ENCODE measurements at places on chromosomes 16 and 17.

- no peak for DNase-seq
These were observed 48.0 kb downstream of the USP22 start for GRCh38 chr17:20994779-20995149.

DNA sequence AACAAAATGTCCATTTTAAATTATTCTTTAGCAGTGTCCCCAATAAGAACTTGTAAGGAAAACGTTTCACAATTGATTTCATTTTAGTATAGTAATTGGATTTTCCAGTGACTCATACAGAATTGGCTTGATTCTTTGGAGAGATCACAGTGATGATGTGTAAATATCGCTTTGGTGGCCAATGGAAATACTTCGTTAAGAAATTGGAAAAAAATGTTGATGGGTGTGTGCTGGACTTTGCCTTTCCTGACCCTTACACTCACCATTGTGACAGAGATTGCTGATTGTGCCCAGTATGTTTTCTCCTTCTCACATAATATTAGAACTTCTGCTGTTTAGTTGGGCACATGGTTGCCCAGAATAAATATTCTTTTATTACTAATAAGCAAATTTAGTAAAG is 7.4 kb upstream of the EFCAB13 start:
- DNase-seq, result no peak

DNA sequence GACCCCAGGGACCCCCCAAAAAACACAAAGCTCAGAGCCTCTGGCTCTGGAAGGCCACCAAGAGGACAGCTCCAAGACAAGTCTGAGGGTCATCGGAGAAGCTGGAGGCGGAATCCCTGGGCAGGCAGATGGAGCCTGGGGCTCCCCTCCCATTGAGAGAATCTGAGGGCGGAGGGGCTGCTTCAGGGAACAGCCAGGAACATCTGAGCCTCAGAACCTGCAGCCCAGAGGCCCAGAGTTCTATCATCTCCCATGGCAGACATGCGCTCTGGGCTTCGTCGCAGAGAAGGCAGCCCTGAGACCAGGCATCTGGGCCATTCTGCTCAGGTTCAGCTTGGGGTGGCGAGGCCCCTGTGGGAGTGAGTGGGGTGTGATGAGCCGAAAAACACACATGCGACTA is 7.1 kb upstream of the SPPL2C start:
- DNase-seq, result no peak

- DNase-seq, result no peak
These were observed 9.8 kb downstream of the CLCN7 start for GRCh38 chr16:1464894-1465566.

GRCh38 chr17:71402661-71403141 is 718.1 kb upstream of the SOX9 start:
- no peak for DNase-seq

- DNase-seq, result no peak
These were observed at the start of gene NME4 for GRCh38 chr16:397135-397661. Gene NME4, plus strand, starts transcription at chr16:397199. Its CDS starts 24 bp downstream, at chr16:397223.

DNA sequence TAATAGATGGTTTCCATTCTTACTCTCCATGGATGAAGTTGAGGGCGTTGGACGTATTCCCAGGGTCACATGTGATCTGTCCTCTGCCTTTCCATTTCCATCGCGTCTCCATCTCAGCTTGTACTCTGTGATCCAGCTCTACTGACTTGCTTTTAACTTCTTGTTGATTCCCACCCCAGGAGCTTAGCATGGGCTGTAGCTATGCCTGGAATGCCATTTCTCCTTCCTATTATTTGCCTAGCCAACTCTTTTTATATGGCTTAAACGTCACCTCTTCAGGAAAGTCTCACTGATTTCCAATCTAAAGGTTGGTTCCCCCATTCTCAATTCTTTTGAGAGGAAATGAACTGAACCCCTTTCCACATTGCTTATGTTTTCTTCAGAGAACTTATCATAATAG is 475.9 kb downstream of the XYLT1 start:
- DNase-seq, result no peak

DNA sequence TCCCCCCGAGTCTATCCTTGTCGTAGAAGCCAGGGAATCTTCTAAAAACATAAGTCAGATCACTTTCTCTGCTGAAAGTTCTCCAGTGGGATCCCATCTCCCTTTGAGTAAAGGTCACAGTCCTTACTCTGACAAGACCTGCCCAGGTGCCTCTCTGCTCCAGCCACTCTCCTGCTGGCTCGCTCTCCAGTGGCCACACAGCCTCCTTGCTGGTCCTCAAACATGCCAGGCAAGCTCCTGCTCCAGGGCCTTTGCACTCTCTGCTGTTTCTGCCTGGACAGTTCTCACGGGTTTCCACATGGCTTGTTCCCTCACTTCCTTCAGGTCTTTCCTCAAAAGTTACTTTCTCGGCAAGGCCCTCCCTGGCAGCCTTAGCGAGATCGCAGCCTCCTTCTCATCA is 3.4 kb downstream of the B9D1 start:
- DNase-seq, result no peak

GRCh38 chr17:42564815-42565522 is 1.9 kb upstream of the MLX start:
- DNase-seq, result no peak

GRCh38 chr16:73713778-73714495 is 582.7 kb upstream of the PSMD7 start:
- no peak for DNase-seq

DNA sequence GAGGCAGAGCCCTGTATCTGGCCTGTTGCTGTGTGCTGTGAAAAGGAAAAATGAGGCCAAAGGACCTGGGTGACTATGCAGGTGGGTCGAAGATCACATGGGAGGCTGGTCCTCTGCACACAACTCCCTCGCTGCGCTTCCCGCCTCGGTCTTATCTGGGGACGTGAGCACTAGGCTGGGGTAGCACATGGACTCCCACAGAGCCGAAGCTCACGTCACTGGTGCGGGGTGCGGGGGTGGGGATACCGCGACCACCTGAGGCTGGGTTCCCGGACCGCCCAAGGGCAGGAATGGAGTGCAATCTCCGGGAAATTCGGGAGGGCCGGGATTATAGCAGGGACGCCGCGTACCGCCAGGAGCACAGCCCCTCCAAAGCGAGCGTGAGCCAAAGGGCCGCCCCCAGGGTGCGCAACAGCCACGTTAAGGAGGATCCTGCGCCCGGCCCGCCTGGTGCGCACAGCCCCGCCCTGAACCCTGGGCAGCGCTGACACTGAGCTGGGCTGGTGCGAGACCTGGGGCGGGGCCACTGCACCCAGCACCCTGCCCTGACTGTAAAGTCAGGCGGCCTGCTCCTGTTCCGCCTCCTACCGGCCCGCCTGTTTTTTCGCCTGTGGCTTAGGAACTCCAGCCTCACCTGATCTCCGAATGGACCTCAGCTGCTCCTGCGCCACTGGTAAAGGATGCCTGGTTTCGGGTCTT is 4.8 kb downstream of the MT1A start:
- DNase-seq, result no peak

- no peak for DNase-seq
These were observed 92.7 kb upstream of the FA2H start for GRCh38 chr16:74867281-74867849.

Data from occipital lobe (tissue), 3 donors.